ENCODE measurements at places on chromosomes 7 and 10.

GRCh38 chr10:17873946-17874345 is 64.8 kb downstream of the MRC1 start:
- no peak for DNase-seq

GRCh38 chr10:49394933-49395740 is 752 bp downstream of the DRGX start:
- no peak for DNase-seq

DNA sequence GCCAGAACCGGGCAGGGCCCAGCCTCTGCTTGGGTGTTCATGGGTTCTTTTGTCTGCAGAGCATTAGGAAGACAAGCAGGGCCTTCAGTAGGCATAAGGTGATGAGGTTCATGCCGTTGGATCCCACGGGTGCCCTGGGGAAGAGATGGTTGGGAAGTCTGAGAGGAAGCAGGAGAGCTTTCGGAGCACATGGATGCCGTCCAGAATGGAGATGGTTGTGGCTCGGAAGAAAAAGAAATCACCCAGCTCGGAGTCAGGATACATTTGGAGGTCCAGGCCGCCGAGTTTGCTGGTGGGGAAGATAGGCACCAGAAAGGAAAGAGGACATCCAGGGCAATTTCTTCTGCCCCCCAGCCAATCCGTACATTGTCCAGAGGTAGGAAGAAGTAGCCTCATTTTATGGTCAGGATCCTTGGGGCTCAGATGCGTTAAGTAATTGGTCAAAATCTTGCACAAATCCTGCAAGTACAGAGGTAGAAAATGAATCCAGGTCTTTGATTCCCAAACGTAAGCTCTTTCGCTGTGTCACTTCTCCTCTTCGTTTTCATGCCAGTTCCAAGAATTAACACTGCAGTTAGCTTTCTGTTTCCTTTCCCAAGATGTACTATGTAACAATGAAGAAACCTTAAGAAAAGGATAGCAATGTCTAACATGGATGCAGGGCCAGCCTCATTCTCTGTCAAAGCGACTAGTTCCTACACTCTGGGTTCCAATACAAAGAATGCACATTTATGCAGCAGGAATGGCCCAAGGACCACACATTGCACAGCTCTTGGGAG is 147.8 kb upstream of the KLF6 start:
- no peak for DNase-seq

- no peak for DNase-seq
These were observed 62.3 kb downstream of the CH25H start for GRCh38 chr10:89144836-89145235.

DNA sequence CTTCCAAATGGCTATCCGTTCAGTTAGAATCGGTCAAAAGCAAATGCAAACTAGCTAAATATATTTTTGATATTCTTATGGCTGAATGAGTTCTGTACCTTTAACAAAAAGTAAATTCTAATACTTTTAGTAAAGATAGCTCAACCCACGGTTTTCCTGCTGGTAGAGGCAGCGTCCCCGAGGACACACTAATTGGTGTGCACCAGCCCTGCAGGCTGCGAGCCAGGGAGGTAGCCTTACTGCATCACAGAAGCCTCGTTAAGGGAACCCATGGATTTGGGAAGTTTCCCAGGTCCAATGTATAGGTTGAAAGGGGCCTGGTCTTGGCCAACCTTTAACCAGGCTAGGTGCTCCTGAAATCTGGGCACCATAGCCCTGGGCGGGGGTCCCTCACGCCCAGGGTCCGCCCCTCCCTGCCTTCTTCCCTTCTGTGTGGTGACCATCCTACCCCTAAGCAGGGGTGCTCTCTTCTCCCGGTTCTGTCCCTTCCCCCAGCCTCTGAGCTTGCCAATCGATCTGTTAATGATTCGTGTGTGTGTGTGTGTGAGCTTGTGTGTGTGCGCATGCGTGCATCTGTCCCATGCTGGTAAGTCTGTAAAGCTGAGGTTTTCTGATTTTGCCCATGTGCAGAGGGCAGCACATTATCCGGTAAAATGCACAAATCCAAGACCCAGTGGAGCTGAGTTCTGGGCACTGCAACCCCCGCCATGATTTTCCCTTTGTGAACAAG is 191.7 kb downstream of the TCERG1L start:
- no peak for DNase-seq

- DNase-seq, result no peak
These were observed 452.0 kb upstream of the FZD8 start for GRCh38 chr10:36094096-36094495.

GRCh38 chr7:43444711-43445578 is 138.0 kb upstream of the STK17A start:
- no peak for DNase-seq

GRCh38 chr7:114819616-114820362 is 102.1 kb upstream of the MDFIC start:
- no peak for DNase-seq

- no peak for DNase-seq
These were observed 9.3 kb upstream of the CRCP start for GRCh38 chr7:66105263-66105748.

DNA sequence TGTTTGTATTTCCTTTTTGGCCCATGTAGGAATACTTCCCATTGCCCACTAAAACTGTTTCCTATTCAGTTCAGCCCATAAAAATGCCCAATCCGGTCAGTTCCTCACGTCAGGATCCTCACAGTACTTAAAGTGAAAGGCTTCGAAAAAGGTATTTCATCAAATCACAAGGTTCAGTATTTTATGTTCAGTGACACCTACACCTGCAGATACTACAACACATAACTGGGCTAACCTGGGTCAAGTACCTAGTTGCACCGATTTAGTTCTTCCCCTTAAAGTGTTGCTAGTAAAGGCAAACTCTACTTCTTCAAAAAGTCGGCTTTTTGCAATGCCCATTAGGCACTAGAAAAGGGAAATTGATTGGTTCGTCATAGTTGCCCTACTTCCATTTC is 1.1 kb downstream of the SNX13 start:
- DNase-seq, result peak; percentile 22

- no peak for DNase-seq
These were observed 81.7 kb downstream of the CSTF2T start for GRCh38 chr10:51617576-51618235.

DNA sequence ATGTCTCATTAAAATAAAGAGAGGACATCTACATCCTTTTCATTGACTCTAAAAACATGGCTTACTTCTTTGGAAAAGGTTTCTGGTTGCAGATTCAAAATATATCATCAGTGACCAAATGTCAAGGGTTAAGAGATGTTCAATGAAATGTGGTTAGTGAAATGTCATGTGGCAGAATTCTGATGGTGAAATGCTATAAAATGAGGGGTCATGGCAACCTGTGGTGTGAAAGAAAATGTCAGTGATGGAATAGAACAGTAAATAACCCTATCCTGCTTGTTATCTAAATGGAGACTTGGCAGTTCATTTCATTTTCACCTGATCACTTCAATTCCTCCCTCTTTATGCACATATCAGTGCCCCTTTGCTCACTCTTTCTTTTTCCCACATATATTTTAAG is 79.4 kb downstream of the TFPI2 start:
- no peak for DNase-seq

DNA sequence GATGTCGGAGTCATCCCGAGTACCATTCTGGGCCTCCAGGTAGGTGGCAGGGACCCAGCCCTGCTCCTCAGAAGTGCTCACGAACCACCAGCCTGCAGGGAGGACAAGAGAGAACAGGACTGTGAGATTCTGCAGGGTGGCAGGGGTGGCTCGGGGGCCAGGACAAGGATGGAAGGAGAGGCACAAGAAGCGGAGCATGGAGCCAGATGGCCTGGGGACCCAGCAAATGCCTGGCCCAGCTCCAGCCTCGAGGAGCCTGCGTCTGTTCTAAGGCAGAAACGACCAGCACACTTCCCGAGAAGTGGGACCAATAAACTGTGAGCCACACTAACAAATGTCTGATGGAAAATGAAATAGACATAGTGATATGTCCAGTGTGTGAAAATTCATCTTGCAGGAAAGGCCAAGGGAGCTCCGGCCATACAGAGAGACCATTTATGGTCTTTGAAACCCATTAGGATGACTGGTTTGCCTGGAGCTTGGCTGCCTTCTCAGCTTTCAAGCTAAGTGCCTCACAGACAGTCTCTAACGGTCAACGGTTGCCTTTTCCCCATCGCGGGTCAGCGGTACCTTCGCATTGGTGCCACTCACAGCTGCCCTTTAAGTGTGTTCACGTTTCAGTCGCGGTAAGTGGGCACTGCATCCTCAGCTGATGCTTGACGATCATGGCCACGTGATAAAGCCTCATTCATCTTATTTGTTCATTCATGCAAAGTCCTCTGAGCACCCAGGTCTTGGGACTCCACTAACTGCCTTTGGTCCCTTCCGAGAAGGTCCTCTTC is 133.8 kb downstream of the NEURL1 start:
- DNase-seq, result no peak

- no peak for DNase-seq
These were observed 43.8 kb downstream of the SP8 start for GRCh38 chr7:20742913-20743312.

DNA sequence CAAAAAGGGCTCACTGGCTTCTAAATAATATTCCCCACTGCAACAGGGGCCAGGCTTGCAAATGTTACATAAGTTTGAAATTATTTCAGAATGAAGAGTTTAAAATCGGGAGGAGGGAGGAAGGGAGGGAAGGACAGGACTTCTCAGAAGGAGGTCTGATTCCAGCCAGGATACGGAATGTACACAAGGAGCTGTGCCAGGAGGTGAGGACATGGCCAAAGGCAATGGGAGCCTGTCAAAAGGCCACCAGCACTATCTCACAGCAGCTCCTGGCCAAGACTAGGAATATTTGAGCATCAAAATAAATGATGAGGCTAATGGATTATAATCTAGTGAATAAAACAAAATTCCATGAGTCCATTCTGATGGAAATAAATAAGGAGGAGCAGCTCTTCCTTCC is 18.6 kb upstream of the DRGX start:
- DNase-seq, result no peak

DNA sequence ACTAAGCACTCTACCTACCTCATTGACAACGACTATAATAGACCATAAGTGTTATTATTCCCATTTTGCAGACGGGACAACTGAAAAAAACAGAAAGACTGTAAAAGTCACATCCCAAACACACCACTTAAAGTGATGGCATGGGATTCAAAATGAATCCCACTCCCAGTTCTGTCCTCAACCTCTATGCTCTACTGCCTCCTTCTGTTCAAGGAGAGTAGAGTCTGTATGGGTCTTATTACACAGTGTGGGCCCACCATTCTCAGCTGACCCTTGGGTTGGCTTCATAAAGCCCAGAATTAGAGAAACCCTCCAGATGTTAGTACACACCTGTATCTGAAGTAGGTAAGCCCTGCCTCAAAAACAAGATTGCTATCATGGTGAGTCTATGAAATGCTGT is 102.2 kb downstream of the GRM8 start:
- no peak for DNase-seq

- DNase-seq, result no peak
These were observed 143.7 kb downstream of the PTPN20 start for GRCh38 chr10:47054974-47055373.

DNA sequence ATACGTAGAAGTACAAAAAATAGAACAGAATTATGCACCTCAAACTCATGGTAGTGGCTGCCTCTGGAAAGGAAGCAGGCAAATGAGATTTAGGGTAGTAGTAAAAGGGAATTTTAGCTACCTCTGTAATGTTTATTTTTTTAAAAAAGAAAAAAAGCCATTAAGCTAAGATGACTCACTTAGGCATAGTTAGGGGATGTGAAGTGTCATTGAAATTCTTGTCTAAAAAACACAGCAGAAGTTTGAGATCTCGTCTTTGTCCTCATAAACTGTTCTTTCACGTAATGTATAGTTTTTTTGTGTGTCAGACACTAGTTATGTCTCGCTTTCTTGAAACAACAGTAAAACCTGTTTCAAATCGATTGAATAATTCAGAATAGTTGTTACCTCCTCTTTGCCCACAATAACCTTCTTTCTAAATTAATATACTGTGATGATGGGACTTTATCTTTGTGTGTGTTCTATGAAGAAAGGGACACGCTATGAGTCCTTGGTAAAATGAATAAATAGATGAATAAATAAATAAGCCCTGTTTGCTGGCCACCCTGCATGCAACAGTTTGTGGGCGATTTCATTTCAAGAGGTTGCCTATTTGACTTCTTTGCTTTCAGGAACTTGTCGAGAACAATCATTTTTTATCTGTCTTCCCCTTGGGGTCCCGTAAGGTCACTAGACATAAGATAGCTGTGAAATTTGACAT is 14.5 kb upstream of the FBXW4 start:
- DNase-seq, result no peak

- DNase-seq, result peak; percentile 66
These were observed 4.7 kb upstream of the ARPC1B start for GRCh38 chr7:99369767-99370391.

Data from left kidney (tissue), 8 donors.